Pulmonary artery endothelial cell (primary cell): ENCODE measurements at places on chromosomes 11 and 22.
A peak's percentile ranks its signal among the peaks of the same experiment; 100 is the strongest.

DNA sequence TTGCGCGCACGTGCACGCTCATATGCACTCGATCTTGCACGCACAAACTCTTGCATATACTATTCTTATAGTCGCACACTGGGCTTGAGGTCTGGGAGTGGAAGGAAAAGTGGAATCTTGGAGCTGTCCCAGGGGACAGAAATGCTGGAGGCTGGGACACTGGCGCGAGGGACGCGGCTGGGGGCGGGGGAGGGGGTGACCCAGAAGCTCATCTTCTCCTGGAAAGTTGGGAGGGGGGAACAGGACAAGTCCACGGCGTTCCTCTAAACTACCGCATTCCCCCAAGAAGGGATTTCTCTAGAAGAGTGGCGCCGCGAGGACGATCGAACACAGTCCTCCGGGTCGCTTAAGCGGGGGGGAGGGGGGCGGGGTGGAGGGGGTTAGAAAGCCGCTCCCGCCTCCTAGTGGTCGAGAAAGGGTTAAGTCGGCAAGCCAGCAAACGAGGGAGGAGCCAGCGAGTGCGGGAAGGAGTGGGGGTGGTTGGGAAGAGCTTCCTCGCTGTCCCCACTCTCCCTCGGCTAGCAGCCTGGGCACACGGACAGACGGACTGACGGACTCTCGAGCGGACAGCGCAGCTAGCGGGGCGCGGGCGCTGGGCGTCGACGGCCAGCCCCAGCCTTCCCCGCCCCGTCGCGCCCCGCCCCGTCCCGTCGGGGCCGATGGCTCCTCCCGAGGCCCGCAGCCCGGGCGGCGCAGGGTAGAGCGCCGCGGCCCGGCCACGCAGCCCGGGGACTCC is at the start of gene RTN4RL2:
Gene RTN4RL2, plus strand, starts transcription at position 507 of the 736 bp plus-strand sequence. CDS start 338 bp downstream, outside the sequence.
- DNase-seq, result no peak

DNA sequence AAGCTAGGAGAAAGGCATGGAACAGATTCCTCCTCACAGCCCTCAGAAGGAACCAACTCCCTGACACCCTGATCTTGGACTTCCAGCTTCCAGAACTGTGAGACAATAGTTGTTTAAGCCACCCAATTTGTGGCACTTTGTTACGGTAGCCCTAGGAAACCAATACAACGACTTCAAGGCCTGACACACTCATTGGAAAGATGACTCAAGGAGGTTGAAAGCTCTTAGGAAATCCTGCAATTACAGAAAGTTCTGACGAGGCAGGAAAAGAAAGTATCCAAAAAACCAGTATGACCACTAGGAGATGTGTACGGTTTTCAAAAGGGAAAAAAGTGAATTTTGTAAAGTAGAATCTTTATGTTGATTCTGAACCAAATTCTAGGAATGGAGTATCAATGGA is 161.4 kb downstream of the SWAP70 start:
- DNase-seq, result peak; percentile 7

DNA sequence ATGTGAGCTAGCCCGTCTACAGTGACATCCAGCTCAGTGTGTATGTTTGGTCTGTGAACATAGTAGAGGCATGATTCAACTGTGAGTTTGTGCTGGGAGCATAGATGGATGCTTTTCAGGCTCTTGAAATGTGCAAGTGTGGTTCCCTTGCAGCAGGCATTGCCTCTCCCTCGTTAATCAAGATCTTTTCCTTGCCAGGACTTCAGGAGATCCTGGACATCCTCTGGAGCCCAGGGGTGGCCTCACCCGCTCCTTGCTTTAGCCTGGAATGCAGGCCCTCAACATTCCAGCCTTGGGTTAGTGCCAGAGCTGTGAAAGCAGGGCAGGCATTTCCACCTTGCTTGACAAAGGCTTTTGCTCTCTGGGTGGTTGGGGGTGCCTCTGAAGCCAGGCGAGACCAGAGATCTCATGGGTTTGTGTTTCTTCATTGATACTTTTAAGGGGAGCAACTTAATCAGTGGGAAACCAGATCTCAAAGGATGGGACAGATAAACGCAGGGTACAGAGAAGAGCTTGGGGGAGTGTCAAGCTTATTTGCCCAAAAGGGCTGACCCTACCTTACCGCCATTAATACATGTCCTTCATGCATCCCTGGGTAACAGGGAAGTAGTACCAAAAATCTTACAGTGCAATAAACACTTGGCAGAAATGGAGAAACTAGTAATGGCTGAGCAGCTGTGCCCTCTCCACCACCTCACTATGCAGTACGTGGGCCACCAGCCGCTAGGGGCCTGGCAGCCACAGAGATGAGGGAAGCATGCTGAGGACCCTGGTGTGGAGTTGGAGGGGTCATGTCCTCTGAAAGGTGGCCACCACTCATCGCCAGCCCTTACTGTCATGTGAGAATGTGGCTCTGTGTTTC is 72.1 kb downstream of the PTPRJ start:
- DNase-seq, result no peak

DNA sequence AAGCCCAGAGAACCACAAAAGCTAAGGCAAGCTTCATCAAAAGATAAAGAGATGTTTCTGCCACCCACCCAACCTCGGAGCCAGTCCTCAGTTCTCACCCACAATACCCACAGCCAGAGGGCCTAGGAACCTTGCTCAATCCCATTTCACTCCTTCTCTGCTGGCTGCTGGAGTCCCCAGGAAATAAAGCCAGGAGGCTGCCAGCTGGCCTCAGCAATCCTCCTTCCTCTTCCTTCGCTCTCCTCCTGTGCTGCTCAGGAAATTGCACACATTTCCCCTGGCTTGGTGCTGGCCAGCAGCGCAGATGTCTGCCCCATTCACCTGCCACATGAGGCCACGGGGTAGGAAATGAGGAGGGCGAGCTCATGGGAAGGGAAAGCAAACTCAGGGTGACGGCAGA is 91.8 kb upstream of the LDLRAD3 start:
- DNase-seq, result peak; percentile 57

GRCh38 chr22:43542681-43543521 is 131.1 kb downstream of the MPPED1 start:
- no peak for DNase-seq

GRCh38 chr22:19143967-19144400 is 467 bp downstream of the ESS2 start:
- no peak for DNase-seq

GRCh38 chr11:44746894-44747293 is 20.1 kb downstream of the TSPAN18 start:
- no peak for DNase-seq

- no peak for DNase-seq
Observed at GRCh38 chr22:27139935-27140511, 482.6 kb downstream of the MIAT start.

DNA sequence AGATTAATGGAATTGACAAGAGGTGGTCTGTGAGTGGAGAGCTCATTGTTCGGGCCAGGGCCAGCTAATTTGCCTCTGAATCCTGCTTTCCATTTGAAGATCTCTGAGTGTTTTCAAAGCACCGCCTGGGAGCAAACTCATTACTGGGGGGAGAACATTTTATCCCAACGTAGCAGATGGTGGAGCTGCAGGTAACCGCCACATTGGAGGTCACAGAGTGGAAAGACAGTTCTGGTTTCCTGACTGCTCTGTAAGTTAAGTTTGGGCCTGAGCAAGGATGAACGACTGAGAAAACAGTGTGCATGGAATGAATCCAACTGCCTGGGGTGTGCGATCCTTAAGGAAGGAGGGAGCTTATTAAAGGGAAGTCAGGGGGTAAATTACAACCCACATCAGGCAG is 30.5 kb downstream of the LMO2 start:
- DNase-seq, result no peak

DNA sequence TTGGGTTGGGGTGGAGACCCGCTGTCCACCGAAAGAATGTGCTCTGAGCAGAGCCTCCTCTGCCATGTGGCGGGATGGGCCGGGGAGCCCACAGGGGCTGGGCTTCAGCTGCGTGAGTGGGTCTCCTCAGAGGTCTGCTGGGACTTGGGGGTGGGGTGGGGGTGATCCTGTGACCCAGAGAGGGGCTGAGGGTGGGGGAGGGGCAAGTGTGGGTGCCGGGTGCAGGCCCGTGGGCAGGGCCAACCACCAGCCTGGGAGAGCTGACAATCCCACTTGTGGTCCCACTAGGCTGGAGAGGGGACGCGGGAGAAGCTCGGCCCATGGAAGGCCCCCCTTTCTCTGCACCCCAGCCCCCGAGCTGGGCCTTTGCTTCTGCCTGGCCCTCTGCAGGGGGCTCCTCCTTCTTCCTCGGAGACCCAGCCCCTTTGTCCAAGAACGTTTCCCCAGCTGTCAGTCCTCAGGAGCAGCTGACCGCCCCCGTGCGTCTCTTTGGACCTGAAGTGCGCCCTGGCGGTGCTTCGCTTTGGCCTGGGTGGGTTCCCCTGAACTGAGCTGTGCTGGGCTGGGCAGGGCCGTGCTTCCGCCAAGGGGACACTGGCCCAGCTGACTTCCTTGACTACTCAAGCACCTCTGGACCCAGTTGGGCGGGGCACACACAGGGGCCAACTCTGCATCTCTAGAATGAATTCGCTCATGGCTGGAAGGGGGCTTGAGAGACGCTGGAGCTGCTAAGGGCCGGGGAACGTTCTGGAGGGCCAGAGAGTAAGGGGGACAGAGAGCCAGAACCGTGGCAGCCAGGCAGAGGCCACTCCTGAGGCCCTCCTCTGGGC is 30.2 kb downstream of the OSBPL5 start:
- DNase-seq, result no peak

DNA sequence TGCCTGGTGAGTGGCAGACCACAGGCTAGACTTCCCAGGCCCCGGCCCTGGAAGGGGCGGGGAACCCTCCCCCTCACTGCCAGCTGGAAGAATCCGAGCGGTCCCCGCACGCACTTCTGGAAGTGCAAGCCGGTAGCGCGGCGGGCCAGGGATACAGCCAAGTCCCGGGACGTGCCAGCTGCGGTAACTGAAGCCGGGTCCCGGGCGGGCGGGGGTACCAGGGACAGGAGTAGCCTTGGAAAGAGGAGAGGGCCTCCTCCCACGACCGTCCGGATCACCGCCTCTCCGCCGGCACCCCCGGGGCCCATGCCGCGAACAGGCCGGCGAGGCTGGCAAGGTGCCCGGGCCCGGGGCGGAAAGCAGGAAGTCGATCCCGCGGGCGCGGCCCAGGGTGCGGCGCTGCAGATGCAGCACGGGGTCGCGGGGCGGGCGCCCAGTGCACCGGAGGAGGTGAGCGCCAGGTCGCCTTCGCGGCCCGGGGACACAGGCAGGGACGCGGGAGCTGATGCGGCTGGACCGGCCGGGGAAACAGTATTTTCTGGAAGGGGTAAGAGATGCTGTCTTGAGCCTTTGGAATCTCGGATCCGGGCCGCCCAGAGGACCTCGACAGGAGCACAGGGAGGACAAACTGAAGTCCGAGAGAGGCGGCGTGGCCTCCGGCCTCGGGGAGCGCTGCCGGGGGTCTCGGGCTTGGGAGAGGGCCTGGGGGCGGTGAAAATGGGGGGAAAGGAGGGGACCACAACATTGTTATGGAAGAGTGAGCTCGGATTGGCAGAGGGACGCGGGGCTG is 783 bp upstream of the SLC35C1 start:
- DNase-seq, result no peak

GRCh38 chr11:20599221-20600019 is at the start of gene SLC6A5:
SLC6A5 (plus strand) TSS chr11:20599608; CDS start chr11:20599673, 65 bp downstream.
- DNase-seq, result no peak

- DNase-seq, result no peak
Observed at GRCh38 chr11:96284917-96285316, 58.1 kb downstream of the MAML2 start.

DNA sequence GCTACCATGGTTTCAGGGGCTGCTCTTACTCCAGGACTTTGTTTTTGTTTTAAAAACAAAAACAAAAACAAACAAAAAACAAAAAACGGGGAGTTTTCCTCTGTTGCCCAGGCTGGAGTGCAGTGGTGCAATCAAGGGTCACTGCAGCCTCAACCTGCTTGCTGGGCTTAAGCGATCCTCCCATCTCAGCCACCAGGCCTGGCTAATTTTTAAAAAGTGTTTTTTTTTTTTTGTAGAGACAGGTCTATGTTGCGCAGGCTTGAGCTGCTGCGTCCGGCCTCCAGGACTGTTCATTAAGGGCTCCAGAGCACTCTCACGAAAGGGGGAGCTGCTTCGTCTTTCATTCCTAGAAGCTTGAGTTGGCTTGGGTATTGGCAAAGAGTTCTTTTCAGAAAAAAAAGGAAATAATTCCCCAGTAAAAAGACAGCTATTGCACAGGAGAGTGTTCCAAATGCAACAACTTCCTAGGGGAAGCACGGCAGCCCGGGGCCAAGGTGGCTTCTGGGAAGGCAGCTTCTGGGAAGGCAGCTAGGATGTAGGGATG is 78.5 kb downstream of the NAT10 start:
- no peak for DNase-seq

GRCh38 chr22:46180370-46181137 is 30.2 kb downstream of the PPARA start:
- no peak for DNase-seq

GRCh38 chr22:44291265-44291664 is 21.5 kb downstream of the SHISAL1 start:
- no peak for DNase-seq
